ENCODE measurements at places on chromosomes 1 and 21.

DNA sequence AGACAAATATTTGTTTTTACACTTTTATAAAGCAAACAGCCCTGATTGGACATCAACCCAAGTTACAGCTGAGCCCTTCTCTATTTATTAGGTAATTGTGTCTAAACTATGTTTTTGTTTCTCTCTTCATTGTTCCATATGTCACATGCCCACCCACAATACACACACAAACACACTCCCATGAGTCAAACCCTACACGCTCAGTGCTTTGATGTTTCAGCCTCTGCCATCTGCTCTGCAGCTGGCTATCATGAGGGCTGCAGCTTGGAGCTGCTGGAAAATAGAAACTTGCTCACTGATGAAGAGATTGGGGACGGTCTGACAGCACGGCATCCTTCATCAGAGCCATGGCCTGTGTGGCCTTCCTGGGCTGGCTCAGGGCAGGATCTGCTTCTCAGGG, 41.7 kb downstream of the PSMG1 start:
- DNase-seq, result no peak

DNA sequence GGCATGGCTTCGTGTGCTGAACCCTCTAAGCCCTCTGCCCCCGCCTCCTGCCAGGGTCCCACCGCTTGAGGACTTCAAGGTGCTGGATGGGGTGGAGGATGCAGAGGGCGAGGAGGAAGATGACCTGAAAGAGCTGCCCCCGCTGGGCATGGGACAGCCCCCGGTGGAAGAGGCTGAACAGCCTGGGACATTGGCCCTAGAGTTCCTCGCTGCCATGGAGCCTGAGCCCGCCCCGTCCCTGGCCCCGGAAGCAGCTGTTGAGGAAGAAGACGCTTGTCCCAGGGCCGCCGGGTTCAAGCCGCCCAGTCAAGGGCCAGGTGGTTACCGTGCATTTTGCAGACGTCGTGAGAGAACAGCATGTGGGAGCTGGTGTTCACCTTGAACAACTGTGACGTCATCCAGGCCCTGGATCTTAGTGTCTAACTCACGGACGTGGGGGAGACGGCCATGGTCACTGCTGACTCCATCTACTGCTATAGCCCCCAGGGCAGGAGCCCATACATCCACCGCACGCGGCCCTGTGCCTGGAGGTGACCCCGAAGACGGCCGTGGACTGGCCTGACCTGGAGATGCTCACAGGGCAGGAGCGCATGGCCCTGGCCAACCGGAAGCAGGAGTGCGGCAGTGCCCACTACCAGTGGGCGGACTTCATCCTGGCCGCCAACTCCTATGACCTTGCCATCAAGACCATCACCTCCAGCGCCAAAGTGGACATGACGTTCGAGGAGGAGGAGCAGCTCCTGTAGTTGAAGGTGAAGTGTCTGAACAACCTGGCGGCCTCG, 90.1 kb downstream of the PPP1R12B start:
- DNase-seq, result no peak

DNA sequence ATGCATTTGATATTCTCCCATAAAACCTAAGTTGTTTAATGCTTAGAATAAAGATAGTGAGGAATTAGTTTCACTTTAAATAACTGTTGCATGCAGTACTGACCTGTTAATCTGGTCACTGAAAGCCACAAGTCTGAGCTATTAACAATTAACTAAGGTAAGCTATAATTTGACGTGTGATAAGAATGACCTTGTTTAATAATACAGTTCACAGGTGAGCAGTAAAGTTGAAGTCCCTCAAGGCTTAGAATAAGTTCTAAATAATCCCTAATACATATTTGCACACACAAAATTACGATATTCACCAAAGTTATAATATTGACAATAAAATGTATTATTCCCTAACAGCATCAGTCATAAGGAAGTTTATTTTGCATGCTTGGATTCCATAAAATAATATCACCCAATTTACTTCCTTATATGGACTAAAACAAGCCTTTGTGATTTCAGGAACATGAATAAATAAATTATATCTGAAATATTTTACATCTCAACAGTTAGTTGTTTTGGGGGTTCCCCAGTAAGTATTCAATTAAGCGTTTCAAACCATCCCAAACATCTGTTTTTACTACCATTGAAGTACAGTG, 70.6 kb upstream of the CHRM3 start:
- DNase-seq, result no peak

DNA sequence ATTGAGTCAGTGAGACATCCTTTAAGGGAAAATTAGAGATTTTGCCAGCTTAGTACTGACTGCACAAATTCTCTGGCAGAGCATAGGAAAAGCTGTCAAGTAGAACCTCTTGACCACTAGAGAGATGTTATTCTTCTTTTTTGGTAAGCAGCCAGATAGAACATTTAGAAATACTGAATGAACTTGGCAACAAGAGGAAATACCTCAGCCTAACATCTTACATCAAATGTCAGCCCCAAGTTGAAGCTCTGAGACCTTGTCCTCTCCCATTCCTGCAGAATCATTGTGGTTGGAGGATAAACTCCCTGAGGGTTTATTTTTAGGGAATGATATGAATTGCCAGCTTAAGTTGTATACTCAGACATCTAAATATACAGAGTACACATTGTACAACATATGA, 53.5 kb downstream of the MIGA1 start:
- no peak for DNase-seq

- peak; percentile 62 for DNase-seq
Observed at GRCh38 chr1:119808972-119809550, 2.2 kb downstream of the REG4 start.

DNA sequence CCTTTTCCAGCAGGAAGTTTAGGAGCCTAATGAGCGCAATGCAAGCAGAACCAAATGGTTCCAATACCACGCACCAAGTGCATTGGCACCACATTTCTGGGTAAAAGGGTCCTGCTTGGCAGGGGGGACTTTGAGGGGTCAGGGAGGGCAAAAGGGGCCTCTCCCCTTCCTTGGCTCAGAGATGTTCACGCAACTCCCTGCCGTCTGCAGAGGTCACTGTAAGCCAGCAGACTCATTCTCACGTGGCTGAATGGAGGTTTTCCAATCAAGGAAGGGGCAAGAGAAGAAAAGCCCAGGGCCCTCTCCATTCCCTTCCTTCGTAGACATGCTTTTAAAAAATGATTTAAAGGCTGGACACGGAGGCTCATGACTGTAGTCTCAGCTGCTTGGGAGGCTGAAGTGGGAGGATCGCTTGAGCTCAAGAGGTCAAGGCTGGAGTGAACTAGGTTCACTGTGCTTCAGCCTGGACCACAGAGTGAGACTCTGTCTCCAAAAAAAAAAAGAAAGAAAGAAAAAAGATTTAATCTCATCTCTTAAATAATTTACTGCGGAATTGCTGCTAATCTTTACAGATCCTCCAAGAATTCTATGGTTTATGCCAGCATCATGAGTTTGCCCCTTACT, 80.3 kb downstream of the RUNX3 start:
- DNase-seq, result no peak

DNA sequence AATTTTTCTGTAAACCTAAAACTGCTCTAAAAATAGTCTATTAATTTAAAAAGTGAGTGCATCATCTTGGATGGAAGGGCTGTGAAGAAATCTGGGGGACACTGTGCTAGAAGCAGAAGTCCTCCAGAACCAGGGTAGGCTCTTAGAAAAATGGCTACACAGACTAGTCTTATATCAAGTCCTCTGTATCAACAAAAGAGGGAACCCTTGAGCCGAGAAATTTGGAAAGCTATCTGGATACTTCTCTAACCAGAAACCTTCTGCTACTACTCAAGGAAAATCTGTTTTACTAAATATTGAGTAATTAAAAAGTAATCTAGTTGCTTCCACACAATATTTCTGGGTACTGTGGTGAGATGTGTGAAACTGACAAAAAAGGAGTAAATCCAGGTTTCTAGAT, 92.1 kb downstream of the WDR3 start:
- no peak for DNase-seq

DNA sequence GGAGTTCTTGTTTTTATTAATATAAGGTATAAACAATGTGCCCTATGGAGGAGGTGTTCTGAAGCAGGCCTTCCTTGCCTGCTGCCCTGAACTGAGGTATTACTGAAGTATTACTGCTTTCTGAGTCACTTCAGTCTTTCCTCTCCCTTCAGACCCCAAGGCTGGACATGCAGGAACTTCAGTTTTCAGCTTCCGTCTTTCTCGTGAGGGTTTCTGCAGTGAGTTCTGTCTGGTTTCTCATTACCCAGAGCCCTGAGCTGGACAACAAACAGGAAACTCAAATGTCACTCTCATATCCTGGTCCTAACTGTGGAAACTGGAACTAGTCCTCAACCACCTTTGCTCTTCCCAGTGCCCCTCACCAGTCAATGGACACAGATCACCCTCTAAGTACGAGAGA, 46.8 kb downstream of the ELAVL4 start:
- no peak for DNase-seq

- DNase-seq, result no peak
Observed at GRCh38 chr1:9894115-9894514, 16.0 kb downstream of the CTNNBIP1 start.

DNA sequence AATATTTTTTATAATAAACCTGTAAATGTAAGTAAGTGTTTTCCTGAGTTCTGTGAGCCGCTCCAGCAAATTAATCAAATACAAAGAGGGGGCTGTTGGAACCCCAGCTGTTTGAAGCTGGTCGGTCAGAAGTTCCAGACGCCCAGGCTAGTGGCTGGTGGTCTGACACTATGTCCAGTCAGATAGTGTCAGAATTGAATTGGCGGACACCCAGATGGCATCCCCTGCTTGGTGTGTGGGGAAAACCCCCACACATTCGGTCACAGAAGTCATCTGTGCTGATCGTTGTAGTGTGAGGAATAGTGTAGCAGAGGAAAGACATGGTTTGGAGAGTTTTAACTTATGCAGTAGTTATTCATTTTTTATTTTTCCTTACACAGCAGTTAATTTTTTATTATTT, 32.4 kb downstream of the TBCE start:
- no peak for DNase-seq

DNA sequence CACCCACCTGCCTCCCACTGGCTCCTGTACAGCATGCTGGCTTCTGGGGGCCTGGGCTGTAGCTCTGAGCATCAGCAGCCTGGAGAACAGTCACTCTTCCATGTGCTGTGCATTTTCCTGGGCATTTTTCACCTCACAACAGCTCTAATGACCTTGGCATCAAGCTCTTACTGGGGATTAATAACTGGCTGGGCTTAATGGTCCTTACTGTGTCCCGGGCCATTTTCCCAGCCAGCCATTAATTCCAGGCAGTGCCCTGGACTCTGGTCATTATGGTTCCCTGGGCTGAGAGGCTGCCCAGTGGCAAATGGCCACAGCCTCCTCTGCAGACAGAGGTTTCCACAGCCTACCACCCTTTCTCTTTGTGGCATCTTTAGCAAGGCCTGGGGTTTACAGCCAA, 171.8 kb downstream of the ST6GALNAC5 start:
- DNase-seq, result no peak

DNA sequence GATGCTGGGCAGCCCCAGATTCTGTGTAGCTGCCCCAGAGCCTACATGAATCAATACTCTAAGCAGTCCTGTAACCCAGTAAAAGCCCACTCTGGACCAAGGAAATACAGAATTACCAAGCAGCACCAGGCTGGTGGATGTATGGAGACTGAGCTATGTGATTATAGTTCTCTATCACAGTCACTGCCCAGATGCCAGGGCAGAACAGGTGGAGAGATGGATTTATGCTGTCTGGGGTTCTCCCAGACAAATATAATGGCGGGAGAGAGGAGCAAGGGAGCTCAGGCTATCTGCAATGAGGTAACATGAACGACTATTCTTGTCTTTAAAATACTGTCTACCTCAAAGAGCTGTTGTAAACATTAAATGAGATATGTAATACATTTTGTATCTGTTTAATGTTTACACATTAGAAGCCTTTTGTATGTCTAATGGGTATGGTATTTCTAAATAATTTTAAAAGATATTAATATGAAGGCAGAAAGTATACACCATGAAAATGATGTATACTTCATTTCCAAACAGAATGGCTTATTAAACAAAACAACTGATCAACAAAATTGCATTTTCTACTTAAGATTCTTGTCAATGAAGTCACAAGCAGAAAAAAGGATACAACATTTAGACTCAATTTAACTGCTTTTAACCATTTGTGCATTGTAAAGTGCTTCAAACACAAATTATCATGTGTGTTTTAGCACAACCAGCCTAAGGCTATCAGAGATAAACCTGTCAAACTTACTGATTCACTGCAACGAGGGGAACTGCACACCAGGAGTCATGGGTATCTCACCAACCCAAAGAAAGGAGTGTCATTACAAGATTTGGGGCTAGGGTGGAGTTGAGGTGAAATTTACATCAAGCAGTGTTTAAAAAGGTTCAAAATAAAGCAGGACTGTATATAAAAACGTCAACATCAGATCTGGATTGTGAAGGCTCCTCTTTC, 3.0 kb downstream of the SDE2 start:
- no peak for DNase-seq

GRCh38 chr1:48082271-48082962, 85.2 kb upstream of the TRABD2B start:
- DNase-seq, result no peak

DNA sequence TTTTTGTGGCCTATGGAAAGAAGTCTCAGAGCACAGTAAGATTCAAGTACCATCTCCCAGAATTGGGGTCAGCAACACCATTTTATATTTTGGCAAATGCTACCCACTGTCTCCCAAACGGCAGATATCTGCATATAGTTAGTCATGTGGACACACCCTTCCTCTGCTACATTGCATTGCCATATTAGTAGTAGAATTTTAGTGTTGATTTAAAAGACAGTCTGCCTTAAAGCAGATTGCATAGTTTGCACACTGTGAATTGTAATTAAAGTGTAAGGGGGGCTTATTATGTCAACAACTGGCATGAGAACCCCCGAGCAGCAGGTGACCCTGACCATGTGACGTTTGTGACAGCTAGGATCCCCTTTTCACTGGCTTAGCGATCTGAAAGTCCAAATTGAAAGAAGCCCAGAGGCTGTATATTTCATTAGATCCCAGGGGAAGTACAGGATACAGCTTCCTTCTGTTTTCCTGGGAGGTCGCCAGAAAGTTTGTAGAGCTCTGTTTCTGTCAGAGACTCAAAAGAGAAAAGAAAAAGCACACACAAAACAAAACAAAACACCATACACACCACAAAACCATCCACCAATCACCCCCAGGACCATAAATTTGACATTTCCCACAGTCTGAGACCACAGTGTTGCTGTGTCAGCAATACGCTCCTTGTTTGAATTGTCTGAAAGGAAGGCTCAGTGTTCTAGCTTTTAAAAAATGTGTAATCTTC, 172.4 kb downstream of the NFIA start:
- no peak for DNase-seq

DNA sequence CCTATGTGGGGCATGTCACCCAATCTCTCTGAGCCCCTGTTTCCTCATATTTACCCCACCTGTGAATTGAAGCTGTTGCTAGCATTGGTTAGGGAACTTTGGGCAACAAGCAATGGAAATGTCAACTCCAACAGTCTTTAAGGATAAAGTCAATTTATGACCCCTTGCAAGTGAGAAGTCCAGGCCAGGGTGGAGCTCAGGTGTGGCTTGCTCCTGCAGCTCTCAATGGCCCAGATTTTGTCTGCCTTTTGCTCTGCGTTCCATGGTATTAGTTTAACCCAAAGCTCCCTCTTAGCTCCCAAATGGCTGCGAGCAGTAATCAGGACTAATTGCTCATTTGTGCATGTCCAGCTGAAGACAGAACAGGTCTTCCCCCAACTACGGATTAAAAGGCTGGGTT, 70.4 kb upstream of the ABCG1 start:
- DNase-seq, result no peak

GRCh38 chr1:24970926-24971875, 41.1 kb upstream of the RUNX3 start:
- DNase-seq, result no peak

GRCh38 chr1:37389327-37389726, 85.1 kb upstream of the ZC3H12A start:
- no peak for DNase-seq

Data from CD4-positive, alpha-beta T cell (primary cell).